Amniotic epithelial cell (primary cell): ENCODE measurements at places on chromosomes 7 and 10.

- DNase-seq, result no peak
Observed at GRCh38 chr10:69871074-69871473, 69.4 kb downstream of the COL13A1 start.

DNA sequence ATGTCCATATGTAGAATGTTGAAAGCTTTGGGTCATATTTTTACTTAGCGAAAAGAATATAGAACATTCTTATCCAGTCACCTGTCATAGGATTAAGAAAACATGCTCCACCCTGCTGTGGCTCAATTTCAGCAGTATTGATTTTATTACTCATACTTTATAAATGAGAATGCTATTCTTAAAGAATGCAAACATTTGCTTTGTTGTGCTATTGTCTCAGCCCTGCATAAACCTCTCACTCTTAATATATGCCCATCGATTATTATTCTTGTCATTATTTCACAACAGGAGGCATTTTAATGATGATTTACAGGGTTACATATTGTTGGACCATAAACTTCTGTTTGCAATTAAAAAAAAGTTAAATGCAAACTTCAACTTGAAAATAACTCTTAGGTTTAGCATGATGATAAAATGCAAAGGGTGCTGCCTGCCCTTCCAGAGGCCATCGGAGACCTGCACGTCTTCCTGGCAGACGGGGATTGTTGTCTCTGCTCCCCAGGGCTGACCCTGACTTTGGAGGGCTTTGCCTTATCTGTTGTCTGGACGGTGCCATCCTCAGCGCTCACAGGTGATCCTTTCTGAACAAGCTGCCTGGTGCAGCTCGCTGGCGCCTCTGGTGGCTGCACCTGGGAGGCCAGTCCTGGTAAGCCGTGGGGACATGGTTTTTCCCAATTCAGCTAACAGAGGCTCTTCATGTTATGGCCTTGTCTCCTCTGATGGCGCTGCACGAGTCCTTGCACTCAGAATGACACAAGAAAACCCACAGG lies 50.0 kb upstream of the SHH start:
- DNase-seq, result no peak

- peak; percentile 47 for DNase-seq
Observed at GRCh38 chr10:17644485-17644943, 563 bp downstream of the STAM start.

- no peak for DNase-seq
Observed at GRCh38 chr10:1264001-1264400, 207.8 kb downstream of the WDR37 start.

DNA sequence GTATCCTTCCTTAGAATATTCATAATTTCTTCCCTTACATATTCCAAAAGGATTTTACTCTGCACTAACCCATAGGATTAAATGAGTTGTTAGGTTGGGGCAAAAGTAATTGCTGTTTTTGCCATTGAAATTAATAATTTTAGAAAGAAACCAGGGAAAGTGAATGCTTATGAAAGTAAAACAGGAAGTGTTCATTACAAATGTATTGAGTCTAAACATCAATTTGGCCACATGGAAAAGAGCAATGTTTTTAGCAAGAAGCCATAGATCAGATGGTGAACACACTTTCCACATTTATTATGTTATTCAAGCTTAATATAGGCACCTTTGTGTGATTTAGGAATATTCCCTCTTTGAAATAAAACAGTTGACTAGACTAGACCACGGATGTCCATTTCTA lies 102.9 kb downstream of the SUGCT start:
- no peak for DNase-seq

GRCh38 chr10:22324413-22324812 lies 3.5 kb downstream of the BMI1 start:
- no peak for DNase-seq

DNA sequence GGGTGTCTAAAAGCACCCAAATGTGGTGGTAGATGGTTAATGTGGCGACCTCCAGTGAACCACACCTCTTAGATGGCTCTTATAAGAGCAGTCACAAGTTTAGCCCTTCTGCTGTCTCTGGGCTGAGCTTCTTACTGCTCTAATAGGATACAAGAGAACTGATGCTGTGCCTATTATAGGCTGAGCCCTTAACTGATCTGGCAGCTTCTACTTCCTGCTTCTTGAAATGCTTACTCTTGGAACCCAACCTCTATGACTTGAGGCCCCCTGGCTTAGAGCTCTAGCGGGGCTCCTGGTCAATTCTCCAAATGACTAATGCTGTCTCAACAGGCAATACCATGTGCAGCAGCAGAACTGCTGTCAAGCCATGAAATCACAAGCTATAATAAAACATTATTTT lies 35.0 kb upstream of the LSM8 start:
- no peak for DNase-seq

DNA sequence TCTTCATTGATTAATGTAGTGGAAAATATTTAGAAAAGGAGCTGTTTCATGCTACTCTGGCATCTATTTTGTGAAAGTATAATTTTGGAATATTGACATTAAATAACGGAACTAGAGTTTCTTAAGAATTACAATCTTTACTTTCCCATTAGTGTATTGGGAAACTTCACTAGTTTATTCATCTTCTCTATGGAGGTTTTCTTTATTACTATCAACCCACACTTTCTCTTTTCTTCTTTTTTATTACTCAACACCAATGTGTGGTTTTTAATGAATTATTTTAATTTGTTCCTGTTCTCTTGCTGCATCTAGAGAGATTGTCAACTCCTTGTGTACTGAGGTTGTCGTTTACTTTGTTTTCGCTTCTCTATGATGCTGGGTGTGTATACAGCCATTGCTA lies 20.4 kb upstream of the ITGB8 start:
- no peak for DNase-seq

GRCh38 chr7:149846436-149847046 lies 8.4 kb downstream of the ZNF862 start:
- no peak for DNase-seq
